ENCODE measurements at places on chromosomes 1 and 21. TPM values are rescaled to one million over a fixed set of nuclear protein-coding genes. Genes with fewer than 3 reads are reported as not detected.

The COL16A1 gene
- total RNA-seq = not detected

The RGS13 gene
- not detected for total RNA-seq

The CAMK1G gene
- total RNA-seq = not detected

The THEM5 gene
- total RNA-seq = not detected

The RGS4 gene
- total RNA-seq = not detected

The ARHGAP29 gene
- total RNA-seq = 0.18 TPM

The HES3 gene
- not detected for total RNA-seq

The KRTAP13-2 gene
- not detected for total RNA-seq

The GJB3 gene
- not detected for total RNA-seq

The RNU1-4 gene
- total RNA-seq = 2,369 TPM

The CHRM3 gene
- not detected for total RNA-seq

The MPZL1 gene
- total RNA-seq = 40.5 TPM

Measured in activated T-helper 2 cell treated with anti-CD3 and anti-CD28 coated beads, Interferon-gamma antibody, Interleukin-2, Interleukin-4, amounts not matched to agents 10 μg/mL and 5 μg/mL and 100 μg/mL, durations not matched to agents 14 hours and 24 hours and 36 hours (primary cell).